ENCODE measurements at places on chromosomes 16 and 17. TPM values are rescaled to one million over a fixed set of nuclear protein-coding genes. Genes with fewer than 3 reads are reported as not detected.

- DNase-seq: no peak
These were observed 11.3 kb upstream of the TUBG2 start for GRCh38 chr17:42647778-42648177.

The ZNF423 gene
- polyA plus RNA-seq: 6.0 TPM

DNA sequence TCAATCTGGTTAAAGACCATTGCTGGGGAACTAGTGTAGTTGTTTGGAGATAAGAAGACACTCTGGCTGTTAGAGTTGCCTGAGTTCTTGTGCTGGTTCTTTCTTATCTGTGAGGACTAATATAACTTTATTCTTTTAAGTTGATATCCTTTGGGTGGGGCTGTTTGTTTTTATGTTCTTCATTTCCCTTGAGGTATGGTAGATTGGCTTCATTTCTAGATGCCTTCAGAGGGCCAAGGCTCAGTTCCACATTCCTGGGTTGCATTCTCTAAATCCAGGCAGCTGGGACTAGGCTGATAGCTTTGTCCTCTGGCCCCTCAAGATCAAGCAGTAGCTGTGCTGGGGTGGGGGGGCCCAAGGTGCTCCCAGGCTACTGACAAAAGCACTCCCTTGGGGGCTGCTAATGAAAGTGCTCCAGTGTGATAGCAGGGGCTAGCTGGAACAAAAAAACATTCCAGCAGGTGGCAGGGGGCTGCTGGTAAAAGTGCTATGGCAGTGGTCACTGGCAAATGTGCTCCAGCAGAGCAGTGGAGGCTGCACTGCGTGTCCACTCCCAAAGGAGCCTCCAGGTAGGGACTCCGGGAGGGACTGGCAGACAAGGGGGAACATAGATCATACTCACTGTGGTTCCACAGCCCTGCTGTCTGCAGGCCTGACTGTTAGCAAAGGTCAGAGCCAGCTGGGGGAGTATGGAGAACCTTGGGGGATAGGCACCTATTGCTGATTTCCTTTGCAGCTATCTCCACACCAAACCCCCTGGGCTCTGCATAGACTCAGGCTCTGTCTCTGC is 45.9 kb upstream of the KCNJ16 start:
- no peak for DNase-seq

The HSPB9 gene
- 0.46 TPM for polyA plus RNA-seq

- DNase-seq: no peak
These were observed 1.5 kb upstream of the MARF1 start for GRCh38 chr16:15644267-15644961.
